ENCODE measurements at places on chromosomes 1 and 21.

GRCh38 chr1:209611771-209612570, 28.5 kb downstream of the CAMK1G start:
- DNase-seq, result no peak

DNA sequence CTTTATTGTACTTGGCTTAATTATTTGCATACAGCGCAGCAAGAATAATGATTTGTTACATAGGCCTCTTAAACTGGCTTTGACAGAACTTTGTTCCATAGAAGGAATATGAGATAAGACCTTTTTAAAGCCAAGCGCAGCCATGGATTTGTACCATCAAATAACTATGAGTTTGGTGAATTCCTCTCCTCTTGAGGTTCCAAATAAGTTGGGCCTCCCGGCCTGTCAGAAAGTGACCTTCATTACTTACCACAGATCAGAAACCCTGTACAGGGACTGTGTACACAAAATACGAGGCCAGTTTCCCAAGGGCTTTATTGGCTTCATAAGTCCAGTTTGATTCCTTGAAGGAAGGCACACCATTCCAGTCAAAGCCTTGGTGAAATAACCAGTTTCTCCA, 21.8 kb upstream of the HSD3B1 start:
- DNase-seq, result no peak

- DNase-seq, result no peak
These were observed at the start of gene PRDM16 for GRCh38 chr1:3068564-3069431. PRDM16 (plus strand) TSS chr1:3069203; CDS start chr1:3069260, 57 bp downstream.

GRCh38 chr21:26027696-26028095, 142.9 kb downstream of the APP start:
- no peak for DNase-seq

DNA sequence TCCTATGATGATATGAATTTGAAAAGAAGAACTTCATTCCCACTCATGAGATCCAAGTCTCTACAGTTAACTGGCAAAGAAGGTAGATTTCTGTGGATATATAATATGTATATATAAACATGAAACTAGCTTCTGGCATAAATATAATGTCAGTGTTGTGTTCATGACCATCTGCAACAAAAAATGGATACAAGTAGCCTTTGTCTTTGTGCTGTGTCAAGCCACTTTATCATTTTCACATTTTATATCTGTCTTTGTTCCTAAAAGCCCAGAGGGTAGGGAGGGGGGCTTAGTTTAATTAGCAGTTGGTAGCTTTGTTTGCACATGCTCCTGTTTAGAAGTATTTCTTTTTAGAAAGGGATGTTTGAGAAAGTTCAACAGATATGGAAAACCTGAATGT, 56.2 kb upstream of the FASLG start:
- no peak for DNase-seq

GRCh38 chr1:119114786-119115185, 25.7 kb downstream of the WARS2 start:
- DNase-seq, result no peak

DNA sequence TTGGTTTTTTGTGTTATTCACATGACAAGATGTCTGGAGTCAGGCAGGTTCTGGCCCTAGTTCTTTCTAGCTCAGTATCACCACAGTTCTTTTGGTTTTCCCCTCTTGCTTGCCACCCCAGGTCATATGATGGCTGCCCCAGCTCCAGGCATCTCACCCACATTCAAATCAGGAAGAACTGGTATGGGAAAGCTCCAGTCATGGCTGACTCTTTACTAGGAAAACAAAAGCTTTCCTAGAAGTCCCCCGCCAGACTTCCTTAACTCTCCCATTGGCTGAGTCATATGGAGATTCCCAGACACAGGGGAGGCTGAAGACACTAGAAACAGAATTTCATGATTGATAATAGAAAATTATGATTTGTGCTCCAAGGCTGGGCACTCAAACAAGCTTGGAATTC, 22.1 kb upstream of the EYA3 start:
- no peak for DNase-seq

- no peak for DNase-seq
These were observed 2.0 kb downstream of the ATP13A2 start for GRCh38 chr1:17009706-17010105.

DNA sequence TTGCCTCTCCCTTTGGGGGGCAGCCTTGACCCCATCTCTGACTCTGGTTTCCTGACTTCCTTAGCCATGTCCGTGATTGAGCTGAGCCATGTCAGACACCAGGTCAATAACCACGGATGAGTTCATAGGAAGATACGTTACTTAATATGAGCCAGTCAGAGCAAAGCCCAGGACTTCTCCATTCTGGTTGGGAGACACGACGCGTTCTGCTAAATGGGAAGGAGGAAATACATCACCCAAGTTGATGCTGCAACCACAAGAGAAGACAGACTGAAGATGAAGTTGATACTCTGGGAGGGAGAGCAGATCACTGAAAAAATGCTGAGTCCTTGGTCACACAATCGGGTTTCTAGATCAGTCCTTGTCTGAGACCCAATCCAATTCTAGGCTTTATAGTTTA, 90.9 kb downstream of the MATN1 start:
- DNase-seq, result no peak

DNA sequence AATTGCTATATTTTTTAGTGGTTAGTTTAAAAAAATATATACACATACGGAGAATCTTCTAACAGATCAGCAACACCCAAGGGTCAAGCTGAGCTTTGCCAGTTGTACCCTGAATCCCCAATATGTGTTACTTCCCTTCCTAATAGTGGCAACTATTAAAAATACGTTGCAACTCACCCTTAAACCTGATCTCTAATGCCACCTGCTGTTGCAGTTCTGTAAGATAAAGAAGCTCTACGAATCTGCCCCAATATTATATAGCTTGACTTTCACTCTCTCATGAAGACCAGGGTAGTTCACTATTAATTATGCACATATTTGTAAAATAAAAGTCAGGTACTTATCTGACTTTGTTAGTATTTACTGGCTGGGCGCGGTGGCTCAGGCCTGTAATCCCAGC, 58.4 kb downstream of the ASH1L start:
- no peak for DNase-seq

DNA sequence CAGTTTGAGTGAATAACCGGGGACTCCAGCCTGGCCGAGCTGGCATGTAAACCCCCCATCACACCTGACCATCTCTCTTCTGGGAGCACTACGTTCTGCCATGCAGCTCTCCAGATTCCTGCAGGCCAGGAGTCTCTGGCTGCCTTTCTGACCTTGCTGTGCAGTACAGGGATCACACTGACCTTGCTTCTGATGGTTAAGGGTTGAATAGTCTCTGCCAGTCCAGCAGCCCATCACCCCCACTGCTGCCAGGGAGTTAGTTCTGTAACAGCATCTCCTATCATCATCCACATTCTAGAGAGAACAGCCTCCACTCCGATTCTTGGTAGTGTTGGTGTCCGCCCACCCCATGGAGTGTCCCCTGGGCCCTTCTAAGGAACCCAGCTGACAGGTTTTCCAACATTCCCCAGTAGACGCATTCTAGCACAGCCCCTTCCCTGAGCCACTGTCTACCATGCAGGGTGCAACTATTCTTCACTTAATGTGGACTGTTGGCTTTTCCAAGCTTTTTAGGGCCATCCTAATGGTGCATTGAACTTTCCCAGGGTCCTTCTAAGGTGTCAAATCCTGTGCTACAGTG, 109.8 kb downstream of the RIPK4 start:
- DNase-seq, result no peak

- no peak for DNase-seq
These were observed 34.1 kb downstream of the TP53BP2 start for GRCh38 chr1:223811634-223812101.

Data from stimulated activated CD4-positive, alpha-beta T cell treated with anti-CD3 and anti-CD28 coated beads, Interleukin-15, amount 100 ng/mL, for 48 hours (primary cell).